ENCODE measurements at places on chromosomes 1 and 21.
A peak's percentile ranks its signal among the peaks of the same experiment; 100 is the strongest.

- DNase-seq = no peak
These were observed 43.1 kb upstream of the HMGB4 start for GRCh38 chr1:33820804-33821203.

GRCh38 chr21:15063814-15064575 is 805 bp downstream of the NRIP1 start:
- no peak for DNase-seq

GRCh38 chr1:160575112-160575664 is 4.1 kb downstream of the CD84 start:
- DNase-seq = no peak

- no peak for DNase-seq
These were observed 280.1 kb upstream of the ESRRG start for GRCh38 chr1:217003355-217003754.

GRCh38 chr1:108059945-108060344 is 95.0 kb upstream of the VAV3 start:
- DNase-seq = no peak

GRCh38 chr1:59285691-59286090 is 11.2 kb upstream of the FGGY start:
- DNase-seq = no peak

- DNase-seq = no peak
These were observed 2.9 kb downstream of the TATDN3 start for GRCh38 chr1:212794561-212795014.

DNA sequence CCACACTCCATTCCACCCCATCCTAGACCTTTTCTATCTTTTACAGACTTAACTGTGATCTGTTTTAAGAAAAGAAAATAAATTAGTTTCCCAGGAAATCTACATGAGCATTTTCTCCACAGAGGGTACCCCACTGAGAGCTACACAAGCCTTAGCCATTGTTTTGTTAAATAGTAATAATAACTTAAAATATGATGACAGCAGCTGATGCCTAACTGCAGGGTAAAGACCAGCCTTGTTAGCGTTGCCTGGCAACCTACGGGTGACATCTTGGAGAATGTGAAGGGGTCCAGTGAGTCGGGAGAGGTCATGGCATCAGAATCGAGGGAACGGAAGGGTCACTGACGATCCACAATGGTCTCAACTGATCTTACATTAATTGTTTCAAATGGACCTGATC is 233.2 kb upstream of the PBX1 start:
- no peak for DNase-seq

- no peak for DNase-seq
These were observed 61.2 kb downstream of the RGS4 start for GRCh38 chr1:163130225-163130856.

DNA sequence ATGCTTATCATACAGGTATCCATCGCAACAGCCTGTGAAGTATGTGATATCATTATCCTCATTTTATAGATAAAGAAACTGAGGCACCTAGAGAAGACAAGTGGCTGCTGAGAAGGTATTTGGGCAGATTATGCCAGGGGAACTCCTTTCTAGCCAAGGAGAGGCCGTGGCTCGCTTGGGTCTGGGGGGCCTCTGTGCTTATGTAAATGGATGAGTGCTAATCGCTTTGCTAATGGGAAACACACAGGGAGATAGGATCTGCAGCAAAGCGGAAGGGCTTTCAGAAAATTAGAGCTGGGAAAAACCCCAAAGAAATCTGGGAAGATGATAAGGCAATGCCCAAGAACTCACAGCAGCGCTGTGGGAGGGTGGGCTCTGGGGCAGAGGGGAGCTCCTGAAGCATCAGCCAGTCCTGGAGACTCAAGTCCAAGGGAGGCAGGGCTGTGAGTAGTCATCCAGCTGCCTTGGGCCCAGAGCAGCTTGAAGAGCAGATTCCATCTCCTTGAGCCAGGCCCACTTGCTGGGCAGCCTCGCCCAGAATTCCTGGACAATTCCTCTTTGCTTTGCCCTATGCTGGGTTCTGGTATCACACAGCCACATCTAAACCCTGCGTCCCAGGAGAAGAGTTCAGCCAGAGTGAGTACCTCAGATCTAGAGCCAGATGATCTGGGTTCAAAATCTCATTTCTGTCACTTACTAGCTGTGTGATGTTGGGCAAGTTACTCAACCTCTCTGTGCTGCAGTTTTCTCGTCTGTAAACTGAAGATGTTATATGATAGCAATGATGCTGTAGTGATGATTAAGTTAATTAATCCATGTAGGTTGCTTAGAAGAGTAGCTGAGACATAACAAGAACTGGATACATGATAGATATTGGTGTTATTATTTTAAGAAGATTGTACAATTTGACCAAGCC is 36.7 kb downstream of the FOXD2 start:
- DNase-seq = no peak

GRCh38 chr1:154148807-154149206 is 6.1 kb downstream of the NUP210L start:
- peak; percentile 22 for DNase-seq

GRCh38 chr1:6282577-6283270 is 21.8 kb upstream of the GPR153 start:
- DNase-seq = no peak

- DNase-seq = no peak
These were observed 257.2 kb downstream of the MRPL39 start for GRCh38 chr21:25350056-25350455.

- DNase-seq = peak; percentile 36
These were observed 49.4 kb upstream of the DESI2 start for GRCh38 chr1:244603498-244603897.

DNA sequence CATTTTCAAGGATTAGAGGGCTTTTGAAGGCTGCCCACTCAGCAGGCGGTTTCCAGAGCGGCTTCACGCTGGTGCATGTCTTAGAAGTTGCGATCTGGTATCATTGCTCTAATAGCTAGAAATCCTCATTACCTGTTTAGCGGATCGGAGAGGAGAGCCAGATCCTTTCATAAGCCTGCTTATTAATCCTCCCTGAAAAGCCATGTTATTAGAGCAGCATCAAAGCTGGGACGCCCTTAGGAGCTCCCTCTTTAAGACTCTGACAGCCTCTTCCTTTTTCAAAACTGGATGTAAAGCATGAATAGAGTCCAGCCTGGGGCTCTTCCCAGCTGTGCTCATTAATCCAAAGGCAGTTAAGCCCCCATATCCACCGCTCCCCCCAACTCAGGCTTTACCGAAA is 13.9 kb upstream of the CTSE start:
- no peak for DNase-seq

DNA sequence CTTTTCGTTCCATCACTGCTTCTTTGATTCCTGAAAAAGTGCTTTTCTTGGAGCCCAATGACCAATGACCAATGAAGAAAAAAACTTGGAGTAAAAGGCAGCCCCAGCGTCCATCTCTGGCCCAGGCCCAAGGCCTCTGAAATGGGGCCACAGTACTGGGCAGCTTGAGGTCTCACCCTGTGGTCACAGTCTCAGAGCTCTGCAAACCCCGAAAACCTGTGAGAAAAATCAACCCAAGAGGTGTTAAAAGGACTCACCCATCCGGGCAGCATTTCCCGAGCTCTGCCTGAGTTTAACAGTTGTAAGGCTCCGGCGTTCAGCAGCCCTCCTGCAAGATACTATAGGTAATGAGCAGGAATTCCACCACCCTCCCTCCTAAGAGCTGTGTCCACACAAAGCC is 2.1 kb upstream of the EFHD2 start:
- no peak for DNase-seq

- DNase-seq = no peak
These were observed 5.9 kb upstream of the STUM start for GRCh38 chr1:226542623-226543103.

DNA sequence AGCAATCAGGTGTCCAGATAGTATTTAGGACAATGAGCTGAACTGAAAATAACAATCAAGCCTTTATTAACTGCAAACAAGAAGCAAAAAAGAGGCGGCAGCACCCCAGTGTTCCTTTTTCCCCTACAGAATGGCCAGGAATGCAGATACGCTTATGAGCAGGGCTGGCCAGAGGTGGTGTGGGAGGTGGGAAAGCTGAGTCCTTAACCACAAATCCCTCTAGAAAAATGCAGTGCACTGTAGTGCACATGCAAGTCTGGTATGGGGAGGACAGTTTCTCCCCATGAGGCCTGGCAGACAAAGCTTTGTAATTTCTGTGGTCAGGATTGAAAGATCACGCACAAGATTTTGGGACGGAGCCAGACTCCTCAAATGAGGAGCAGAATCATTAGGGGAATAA is 10.7 kb upstream of the IFNAR1 start:
- no peak for DNase-seq

DNA sequence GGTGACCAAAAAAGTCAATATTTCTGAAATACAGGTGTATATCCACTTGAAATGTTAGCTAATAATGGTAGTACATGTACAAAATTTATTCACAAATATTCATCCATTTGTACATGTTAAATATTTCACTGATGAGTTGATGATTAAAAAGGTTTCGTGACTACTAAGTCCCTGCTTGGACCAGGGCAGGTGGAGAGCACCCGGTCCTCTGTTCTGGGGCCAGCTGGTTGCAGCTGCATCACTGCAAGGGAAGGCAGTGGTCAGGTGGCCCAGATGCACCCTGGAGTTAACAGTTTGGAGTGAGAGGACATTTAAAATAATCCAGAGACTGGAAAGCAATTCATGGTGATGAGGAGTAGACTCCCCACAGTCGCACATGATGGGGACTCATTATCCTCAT is 141.2 kb downstream of the ZBTB18 start:
- DNase-seq = no peak
